ENCODE measurements at places on chromosomes 13 and 19.

DNA sequence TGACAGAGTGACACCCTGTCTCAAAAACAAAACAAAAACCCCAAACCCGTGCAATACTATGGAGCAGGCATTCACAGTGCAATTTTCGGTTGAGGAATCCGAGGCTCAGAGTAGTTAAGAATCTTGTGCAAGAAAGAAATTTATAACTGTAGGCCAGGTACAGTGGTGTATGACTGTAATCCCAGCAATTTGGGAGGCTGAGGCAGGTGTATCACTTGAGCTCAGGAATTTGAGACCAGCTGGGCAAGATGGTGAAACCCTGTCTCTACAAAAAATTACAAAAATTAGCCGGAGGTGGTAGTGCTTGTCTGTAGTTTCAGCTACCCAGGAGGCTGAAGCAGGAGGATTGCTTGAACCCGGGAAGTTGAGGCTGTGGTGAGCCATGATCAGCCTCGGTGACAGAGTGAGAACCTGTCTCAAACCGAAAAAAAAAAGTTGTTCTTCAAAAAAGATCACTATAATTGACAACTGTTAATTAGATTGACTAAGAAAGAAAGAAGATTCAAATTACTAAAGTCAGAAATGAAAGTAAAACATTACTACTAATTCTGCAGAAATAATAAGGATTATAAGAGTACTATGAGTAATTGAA is 12.9 kb downstream of the CEACAM1 start:
- DNase-seq, result no peak

- no peak for DNase-seq
Observed at GRCh38 chr19:13095934-13096927, 6.4 kb downstream of the LYL1 start.

GRCh38 chr13:99829593-99830239 is 141.9 kb downstream of the ZIC5 start:
- DNase-seq, result no peak

DNA sequence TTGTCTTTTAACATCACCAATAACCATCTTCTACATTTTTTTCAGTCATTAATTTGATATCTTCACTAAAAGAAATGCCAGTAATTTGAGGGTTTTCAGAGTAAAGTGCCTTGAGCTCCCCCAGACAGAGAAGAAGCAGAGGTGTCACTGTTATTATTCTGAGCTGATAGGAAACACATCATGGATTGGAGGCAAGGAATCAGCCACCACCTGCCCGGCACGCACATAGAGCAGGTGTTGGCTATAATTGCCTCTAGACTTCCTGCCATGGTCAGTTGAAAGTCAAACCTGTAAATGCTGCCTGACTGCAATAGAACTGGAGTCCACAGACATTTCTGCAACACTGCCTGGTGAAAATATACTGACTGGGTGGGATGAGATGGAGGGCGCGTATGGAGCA is 776.6 kb downstream of the UQCRFS1 start:
- no peak for DNase-seq

DNA sequence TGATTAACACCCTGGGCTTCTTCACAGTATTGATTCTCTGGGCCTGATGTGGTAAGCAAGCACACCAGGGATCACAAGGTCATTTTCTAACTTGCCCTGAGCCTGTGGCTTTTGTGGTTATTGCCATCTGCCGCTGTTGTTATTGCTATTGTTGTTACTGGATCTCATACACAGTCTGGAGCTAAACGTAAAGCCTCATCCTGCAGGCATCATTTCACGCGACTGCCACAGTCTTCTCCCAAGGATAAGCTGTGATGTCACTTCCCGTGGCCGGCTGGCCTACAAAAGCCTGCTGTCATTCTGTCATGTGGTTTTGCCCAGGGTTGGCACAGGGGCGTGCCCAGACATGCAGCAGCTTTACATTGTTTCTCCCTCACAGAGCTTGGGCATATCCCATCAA is 154.0 kb upstream of the GPR12 start:
- DNase-seq, result no peak

DNA sequence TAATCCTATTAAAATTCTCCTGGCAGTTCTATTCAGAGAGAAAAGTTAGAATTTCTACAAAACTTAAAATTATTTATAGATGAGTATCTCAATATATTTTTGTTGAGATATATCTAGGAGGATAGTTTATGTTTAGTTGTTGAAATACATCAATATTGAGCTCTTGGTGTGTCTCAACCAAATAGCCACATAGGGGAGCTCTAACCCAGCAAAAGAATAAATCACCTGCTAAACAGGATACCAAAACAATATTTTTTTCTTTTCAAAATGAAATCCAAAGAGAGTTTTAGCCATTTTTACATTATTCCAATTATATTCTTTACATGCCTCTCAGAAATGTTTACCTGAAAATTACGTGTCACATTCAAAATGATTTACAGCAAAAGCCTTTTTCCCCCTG is 954.7 kb downstream of the SLITRK6 start:
- no peak for DNase-seq

DNA sequence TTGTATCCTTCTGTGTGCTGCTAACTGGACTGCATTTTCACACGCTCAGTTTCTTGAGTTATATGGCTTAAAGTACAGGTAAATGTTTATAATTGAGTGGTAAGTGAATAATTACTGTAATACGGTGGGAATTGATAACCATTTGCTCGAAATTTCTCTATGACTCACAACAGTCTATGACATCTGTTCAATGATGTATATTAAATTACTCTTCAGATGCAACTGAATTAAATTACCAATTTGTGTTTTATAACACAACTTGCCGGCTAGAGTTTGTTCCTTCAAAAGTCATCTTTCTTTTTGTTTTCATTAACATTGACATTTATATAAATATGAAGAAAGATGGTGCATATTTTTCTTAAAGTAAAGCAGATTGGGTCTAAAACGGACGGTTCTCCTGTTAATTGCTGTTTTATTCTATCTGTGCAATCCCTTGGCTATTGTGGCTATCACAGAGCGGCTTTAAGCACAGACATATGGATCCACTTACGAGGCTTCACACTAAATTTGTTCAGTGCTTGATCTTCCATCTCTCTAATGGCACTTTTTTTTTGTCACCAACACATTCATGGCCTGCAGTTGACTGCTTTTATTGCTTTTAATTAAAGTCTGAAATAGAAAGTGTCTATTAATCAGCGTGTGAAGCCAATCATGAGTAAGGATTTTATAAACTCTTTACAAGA is 1291.6 kb upstream of the SLC10A2 start:
- DNase-seq, result no peak

DNA sequence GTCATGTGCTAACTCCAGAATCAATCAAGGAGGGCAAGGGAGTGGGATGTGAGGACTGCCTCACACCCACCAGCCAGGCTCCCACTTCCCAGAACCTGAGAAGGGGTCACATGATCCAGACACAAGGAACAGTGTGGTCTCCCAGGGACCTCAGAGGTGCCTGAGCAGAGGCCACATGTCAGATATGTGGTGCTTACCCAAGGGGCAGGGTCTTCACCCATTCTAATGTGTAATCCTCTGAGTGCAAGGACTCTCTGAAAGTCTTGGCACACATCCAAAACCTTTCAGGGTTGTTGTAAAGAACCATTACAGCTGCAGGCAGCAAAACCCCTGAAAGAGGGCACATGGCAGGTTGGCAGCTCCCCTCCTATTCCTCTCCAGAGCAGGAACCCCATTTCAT is 656.6 kb downstream of the UQCRFS1 start:
- DNase-seq, result no peak

DNA sequence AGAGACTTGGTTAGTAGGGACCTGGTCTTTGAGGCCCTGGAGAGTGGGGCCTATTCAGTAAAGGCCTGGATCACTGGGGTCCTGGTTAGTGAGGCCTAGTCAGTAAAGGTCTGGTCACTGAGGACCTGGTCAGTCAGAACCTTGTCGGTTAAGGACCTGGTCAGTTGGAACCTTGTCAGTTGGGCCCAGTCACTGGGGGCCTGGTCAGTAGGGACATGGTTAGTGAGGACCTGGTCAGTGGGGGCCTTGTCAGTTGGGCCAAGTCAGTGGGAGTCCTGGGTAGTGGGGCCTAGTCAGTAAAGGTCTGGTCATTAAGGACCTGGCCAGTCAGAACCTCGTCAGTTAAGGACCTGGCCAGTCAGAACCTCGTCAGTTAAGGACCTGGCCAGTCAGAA is 43.2 kb upstream of the TPM4 start:
- DNase-seq, result no peak

GRCh38 chr13:107883561-107884175 is 331.7 kb downstream of the LIG4 start:
- DNase-seq, result no peak

DNA sequence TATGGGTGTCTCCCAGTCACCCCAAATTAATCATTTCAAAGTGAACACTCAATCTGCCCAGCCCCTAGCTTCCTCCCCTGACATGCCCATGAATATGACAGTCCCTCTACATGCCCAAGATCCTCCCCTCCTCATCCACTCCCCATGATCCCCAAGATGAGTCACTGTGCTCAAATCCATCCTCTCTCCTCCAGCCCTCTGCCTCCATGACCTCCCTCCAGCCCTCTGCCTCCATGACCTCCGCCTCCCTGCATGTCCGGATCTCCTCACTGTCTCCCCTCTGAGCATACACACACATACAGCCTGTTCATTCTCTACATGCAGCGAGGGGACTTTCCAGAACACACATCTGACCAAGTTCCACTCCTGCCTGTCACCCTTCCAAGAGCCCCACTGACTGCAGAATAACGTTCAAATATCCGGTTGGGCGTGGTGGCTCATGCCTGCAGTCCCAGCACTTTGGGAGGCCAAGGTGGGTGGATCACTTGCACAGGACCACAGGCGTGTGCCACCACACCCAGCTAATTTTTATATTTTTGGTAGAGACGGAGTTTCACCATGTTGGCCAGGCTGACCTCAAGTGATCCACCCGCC is 18.4 kb upstream of the FEM1A start:
- no peak for DNase-seq

GRCh38 chr13:55566334-55566733 is 1574.4 kb upstream of the PRR20A start:
- no peak for DNase-seq

GRCh38 chr13:40120288-40120687 is 464.8 kb downstream of the COG6 start:
- no peak for DNase-seq

DNA sequence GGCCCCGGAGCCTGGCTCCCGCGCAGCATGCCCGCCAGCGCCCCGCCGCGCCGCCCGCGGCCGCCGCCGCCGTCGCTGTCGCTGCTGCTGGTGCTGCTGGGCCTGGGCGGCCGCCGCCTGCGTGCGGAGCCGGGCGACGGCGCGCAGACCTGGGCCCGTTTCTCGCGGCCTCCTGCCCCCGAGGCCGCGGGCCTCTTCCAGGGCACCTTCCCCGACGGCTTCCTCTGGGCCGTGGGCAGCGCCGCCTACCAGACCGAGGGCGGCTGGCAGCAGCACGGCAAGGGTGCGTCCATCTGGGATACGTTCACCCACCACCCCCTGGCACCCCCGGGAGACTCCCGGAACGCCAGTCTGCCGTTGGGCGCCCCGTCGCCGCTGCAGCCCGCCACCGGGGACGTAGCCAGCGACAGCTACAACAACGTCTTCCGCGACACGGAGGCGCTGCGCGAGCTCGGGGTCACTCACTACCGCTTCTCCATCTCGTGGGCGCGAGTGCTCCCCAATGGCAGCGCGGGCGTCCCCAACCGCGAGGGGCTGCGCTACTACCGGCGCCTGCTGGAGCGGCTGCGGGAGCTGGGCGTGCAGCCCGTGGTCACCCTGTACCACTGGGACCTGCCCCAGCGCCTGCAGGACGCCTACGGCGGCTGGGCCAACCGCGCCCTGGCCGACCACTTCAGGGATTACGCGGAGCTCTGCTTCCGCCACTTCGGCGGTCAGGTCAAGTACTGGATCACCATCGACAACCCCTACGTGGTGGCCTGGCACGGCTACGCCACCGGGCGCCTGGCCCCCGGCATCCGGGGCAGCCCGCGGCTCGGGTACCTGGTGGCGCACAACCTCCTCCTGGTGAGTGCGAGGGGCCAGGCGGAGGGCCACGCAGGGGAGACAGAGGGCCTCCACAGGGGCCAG is at the start of gene KL:
Gene KL, plus strand, starts transcription at position 10 of the 909 bp plus-strand sequence. Its CDS starts 18 bp downstream, at position 28.
- no peak for DNase-seq

DNA sequence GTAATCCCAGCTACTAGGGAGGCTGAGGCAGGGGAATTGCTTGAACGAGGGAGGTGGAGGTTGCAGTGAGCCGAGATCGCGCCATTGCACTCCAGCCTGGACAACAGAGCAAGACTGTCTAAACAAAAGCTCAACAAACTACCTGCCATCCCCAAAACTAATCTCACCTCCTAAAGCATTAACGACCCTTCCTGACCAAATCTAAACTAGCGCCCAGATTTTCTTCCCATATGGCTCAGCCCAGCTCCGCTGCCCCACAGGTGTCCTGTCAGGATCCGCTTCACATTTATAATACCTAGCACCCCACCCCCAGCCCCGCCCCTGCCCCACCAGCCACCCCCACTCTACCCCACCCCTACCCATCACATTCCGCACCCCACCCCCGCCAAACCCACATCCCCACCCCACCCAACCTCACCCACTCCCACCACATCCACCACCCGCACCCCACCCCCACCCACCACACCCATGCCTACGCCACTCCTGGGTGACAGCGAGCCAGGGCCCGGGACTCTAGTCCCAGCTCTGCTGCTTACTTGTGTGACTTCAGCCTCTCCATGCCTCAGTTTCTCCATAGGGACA is 599 bp downstream of the C19orf12 start:
- no peak for DNase-seq

GRCh38 chr13:40622761-40623160 is 43.7 kb downstream of the FOXO1 start:
- no peak for DNase-seq

- no peak for DNase-seq
Observed at GRCh38 chr13:80496721-80497397, 155.9 kb upstream of the SPRY2 start.

DNA sequence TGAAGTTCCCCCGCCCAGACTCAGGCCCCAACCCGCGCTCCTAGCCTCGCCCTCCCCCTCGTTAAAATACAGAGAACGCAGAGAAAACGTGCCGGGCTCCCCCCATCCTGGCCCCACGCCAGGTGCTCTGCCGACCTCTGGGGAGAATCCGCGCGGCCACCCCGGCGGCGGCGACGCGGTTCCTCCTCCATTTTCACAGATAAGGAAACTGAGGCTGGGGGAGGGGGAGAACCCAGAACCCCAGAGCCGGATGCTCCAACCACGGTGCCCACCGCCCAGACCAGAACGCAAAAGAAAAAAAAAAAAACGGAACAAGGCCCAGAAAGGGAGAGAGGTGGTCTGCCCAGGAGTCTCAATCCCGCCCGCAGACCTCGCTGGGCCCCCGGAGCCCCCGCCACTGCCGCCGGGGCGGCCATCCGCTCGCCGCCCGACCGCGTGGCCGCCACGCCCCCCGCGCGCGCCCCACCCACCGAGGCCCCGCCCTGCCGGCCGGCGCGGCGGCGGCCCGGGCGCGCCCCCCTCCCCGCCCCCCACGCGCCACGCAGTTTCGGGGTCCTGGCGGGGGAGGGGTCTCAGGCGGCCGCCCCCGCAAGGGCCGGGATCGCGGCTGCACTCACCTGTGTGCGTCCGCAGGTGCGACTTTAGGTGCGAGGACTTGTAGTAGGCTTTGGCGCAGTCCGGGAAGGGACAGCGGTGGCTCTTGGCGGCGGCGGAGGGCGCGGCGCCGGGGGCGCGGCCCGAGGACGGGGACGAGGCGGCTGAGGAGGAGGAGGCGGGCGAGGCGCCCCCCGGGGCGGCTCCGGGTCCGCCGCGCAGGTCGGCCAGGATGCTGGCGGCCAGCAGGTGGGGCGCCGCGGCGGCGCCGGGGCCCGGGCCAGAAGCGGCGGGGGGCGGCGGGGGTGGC is 703 bp downstream of the KLF16 start:
- DNase-seq, result peak; percentile 39

GRCh38 chr13:48403913-48404312 is 9.0 kb downstream of the LPAR6 start:
- no peak for DNase-seq

- DNase-seq, result no peak
Observed at GRCh38 chr19:31553846-31554215, 204.6 kb upstream of the TSHZ3 start.

Measured in stimulated activated CD4-positive, alpha-beta T cell treated with anti-CD3 and anti-CD28 coated beads, Interleukin-1b, Interleukin-23, amount 100 ng/mL, for 1 hour (primary cell).